ENCODE measurements at places on chromosomes 12 and 14.

DNA sequence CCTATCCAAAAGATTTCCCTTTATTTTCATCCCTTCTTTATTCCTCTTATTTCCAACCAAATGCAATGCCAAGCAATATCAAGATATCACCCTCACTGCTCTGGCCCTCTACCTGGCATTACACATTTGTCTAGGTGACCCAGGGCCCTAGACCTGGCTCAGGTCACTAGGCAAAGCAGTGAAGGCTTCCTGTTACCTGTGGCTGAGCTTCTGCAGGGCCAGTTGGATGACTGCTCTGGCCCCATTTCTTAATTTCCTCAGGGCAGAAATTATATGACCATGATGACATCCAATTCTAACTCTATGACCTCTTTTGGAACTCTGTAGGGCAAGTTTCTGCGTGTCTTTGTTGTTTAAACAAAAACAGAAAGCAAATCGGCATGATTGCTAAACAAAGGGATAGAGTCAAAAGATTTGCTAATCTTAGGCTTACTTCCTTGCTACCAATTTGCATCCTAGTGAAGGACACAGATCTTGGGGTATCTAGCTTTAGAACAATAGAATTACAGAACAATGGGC, 7.4 kb upstream of the CCDC198 start:
- DNase-seq: no peak

DNA sequence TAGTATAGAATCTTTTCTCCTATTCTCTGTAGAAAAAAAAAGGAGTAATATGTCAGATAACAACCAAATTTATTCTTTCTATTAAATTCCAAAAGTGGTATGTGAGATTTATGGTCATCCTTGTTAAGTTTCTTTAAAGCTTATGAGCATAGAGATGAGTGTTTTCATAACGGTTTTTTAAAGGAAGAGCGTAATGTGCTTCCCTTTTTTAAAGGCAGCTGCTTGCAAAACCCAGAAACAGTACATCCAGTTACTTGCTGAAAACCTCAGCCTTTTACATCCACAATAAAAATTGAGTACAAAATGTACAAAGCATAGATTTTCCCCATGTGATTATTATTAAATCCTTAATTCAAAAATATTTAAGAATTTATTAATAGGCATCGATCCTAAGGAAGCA, 53.6 kb upstream of the CD163 start:
- no peak for DNase-seq

DNA sequence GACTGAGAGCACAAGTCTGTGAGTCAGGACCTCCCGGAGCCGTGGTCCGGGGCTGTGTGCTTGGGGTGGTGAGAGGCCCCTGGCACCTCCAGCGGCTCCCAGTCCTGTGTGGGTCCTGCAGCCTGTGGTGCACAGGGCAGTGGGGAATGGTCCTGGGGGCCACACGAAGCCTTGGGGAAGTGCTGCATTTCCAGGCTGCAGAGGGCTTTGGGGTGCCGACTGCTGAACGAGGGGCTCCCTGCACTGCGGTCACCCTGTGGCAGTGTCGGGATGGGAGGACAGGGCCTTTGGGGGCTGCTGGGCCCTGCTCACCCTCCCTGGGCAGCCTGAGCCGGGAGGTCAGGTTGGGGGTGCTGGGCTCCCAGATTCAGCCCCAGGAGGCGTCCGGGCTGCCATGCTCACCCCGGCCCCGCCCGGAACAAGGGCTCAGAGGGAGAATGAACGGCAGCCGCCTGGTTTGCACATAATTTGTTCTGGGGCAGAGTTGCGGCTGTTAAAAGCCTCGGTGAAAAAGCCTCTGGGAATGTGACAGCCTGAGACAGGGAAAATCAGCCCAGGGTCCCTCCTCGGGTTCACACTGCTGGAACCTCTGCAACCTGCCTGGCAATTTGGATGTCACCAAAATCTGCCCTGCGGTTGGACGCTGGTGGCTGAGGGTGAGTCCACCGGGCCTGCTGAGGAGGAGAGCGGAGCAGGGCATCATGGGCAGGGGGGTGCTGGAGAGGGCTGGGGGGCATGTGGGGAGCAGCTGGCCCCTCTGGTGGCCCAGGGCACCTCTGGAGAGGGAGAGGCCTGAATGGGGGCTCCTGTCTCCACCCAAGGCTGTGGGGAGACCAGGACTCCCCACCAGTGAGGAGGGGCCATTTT, 109.2 kb downstream of the KIF26A start:
- DNase-seq: no peak

DNA sequence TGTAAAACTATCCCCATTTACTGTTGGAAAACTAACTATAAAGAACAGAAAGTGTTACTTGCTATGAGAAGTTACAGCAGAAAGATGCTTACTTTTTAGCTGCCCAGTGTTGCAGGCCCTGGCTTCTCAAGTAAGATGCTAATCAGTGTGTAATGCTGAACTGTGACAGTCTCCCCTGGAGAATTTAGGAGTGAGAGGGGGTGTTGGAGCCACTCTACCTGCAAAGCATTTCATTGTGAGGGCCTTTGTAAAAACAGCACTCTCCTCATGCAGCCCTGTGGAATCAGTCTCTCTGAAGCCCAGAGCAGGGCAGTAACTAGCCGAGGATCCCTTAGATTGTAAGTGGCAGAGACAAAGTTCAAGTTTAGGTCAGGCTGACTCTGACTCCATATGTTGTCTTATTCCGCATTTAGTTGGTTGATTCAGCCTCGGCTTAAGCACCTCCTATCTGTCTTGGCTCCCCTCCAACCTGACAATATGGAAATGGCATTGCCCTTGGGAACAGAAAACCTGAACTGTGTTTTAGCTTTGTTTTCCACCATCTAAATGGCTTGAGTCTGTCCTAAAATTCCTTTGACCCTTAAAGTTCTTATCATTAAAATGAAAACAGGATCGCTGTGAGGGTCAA, 141.3 kb downstream of the PRKCH start:
- DNase-seq: no peak

DNA sequence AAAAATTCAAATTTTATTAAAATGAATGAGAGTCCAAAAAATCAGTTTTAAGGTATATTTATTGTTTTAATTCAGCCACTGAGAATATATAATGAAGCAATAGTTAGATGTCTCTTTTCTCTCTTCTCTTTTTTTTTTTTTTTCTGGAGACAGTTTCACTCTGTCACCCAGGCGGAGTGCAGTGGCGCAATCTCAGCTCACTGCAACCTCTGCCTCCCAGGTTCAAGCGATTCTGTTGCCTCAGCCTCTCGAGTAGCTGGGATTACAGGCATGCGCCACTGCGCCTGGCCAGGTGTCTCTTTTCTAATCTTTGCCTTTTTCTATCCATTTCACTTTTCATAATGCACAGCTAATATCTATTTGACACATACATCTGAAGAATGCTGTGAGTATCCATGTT, 307.1 kb upstream of the RGS6 start:
- DNase-seq: no peak

DNA sequence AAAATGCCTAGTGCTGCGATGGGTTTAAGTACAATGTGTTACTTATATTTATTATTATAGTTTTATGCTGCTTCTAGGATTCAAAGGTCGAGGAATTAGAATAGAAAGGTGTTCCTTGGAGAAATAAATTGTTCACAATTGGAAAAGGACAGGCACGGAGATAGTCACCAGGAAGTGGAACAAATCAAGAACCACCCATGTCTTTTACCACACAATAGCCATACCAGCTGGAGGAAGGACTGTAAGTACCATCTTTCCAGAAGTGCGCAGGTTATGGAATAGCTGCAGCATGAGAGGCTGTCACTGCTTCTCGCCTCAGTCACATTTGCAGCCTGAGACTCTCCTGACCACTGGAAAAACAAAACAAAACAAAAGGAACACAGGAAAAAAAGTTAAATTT, 40.5 kb upstream of the MANSC4 start:
- no peak for DNase-seq

DNA sequence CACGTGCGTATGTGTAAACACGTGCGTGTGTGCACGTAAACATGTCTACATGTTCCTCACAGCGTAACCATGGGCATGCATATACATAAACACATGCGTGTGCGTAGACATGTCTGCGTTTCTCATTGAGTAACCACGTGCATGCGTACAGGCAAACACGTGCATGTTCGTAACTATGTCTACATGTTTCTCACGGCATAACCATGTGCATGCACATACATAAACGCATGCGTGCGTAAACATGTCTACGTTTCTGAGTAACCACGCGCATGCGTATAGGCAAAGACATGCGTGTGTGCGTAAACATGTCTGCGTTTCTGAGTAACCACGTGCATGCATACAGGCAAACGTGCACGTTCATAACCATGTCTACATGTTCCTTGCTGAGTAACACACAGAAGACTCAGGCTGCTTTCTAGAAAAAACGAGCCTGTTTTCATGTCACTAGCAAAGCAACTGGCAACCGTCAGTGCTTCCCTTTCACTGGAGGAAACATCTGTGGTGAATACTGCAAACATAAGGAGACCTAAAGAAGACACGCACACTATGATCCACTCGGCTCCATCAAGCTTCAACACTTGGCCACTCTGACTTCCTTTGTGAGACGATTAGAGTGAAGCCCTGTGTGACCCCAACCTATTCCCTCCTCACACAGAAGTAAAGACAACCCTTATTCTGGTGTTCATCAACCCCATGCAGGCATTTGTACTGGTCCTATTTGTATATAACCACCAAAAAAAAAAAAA, 28.8 kb downstream of the POLE start:
- DNase-seq: no peak

DNA sequence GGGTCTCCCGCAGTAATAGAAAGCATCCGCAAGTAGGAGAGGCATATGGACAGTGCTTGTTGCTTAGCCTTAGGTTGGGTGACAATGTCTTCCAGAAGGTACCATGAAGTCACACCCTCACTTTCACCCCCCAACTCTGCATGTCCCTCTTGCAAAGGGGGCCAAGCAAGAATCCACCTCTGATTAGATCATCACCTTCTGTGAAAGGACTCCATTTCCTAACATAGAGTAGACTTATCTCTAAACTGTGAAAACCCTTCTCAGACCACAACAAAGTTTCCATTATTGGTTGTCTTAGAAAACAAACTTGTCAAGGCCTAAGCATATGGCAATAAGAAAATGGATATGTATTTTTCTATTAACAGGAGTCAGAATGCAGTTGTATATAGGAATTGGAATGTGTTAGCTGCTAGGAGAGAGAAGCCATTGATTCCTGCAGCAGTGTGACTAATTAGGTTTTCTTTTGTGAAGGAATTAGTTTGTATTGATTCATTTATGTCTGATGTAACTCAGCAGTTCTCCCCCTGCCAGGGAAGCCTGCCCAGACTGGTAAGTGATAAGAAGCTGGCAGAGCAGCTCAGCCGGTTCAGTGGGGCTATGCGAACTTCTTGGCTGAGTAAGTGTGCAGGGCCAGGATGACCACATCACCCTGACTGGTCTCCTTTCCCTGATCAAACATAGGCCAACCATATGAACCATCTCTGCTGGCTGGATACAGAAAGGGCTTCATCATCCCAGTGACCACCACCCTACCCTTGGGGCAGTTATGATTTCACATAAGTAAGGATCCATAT, 107.3 kb upstream of the CCDC196 start:
- no peak for DNase-seq

GRCh38 chr14:104794099-104794498, 1.4 kb downstream of the AKT1 start:
- DNase-seq: no peak

DNA sequence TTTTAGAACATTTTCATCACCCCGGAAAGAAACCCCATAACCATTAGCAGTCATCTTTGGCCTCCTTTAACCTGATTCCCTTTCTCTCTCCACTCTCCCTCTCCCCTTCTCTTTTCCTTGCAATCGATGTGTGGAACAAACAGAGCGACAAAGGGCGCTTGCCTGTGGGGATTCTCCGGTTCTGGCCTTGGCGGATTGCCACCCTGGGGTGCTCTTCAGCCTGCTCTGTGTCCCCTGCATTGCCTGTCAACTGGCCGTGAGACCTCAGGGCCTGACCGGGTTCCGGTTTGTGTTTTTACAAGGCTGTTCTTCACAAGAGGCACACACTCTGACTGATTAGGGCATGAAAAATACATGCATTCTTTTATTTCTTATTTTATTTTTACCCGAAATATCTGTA, 27.8 kb downstream of the LRTM2 start:
- DNase-seq: peak; percentile 2

- peak; percentile 21 for DNase-seq
Measured at GRCh38 chr14:66315548-66315947, 170.6 kb upstream of the CCDC196 start.

DNA sequence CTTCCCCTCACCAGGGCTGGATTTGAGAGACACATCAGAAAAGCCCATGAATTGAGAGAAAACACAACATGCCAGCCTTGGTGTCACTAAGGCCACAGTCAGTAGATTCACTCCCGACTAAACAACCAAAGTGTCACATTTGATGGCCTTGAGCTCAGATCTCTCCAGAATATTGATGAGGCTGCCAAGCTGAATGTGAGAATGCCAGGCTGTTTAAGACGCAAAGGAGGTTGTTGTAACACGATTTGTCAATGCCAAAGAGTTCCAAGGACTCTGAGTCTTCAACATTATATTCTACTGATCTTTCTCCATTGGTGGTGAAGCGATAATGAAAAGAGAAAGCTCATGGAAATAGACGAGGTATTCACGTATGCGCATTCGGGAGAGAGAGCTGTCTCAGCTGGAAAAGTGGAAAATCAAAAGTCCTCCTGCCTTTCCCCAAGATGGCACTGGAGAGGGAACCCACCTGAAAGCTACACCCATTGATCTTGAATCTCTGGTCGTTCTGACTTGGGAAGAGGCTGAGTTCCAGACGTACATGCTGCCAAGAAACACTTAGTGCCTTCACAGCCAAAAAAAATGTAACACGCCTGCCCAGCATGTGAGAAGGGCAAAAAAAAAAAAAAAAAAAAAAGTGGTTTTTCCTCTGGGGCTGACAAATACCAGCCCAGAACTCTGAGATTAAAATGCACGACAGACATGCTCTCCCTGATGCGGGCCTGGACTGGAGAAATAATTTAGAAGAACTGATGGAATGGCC, 1159.6 kb downstream of the VRK1 start:
- no peak for DNase-seq

GRCh38 chr12:104585448-104586055, 128.8 kb downstream of the CHST11 start:
- no peak for DNase-seq

GRCh38 chr14:101398011-101398410, 163.3 kb upstream of the DIO3 start:
- DNase-seq: no peak

- DNase-seq: no peak
Measured at GRCh38 chr14:102965282-102965681, 42.8 kb downstream of the AMN start.

GRCh38 chr12:96098631-96099030, 63.2 kb upstream of the LTA4H start:
- DNase-seq: no peak

- DNase-seq: no peak
Measured at GRCh38 chr14:94340533-94340932, 17.4 kb upstream of the SERPINA6 start.

Data from glutamatergic neuron (in vitro differentiated cells).